ENCODE measurements at places on chromosomes 11 and 22.

DNA sequence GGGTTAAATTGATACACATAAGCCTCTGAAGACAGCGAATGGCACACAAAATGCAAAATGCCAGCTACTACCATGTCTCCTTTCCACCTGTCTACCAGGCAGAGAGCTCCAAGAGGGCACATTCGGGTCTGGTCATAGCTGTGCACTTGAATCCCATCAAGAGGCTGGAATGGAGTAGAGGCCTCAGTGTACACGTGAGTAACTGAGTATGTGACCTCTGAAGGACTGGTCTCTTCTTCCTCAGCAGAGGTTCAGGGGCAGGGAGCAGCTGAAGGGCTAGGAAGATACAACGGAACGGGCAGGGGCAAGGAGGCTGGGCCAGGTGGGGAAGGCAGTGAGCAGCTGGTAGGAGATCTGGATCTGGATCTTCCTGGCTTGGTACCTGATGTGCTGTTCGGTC is 56.3 kb upstream of the PHOX2A start:
- no peak for DNase-seq

- peak; percentile 63 for DNase-seq
These were observed 60.4 kb downstream of the SBF2 start for GRCh38 chr11:10233581-10233980.

DNA sequence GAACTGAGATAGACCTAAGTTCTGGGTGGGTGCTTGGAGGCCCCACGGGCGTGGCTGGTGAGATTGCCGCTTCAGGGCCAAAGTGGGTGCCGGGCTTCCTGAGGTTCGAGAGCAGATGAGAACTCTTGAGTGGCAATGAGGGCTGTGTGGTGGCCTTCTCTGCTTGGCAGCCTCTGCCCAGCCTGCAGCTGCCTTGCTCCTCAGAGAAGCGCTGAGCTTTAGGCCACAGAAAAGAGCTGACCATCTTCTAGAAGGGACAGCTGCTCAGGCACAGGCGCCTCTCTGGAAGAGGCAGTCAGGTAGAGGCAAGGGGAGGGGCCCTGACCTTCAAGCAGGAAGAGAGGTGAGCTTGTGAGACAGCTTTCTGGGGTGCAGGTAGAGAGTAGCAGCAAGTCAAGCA is 72.8 kb downstream of the MED15 start:
- DNase-seq = no peak

DNA sequence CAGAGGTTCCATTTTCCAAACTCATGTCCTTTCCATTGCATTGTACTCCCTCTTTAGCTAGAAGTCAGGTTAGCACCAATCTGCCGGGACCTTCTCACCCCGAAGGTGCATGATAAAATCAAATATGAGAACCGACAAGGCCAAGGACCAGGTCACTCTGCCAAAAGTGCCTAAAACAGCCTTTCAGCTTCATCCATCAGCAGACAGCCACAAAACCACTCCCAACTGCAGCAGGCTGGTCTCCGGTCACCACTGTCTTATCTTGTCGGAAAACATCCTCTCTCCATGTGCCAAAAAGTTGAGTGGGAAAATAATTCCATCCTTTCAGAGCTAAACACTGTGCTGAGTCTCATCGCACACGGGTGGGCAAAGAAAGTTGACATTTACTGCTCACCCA is 1.4 kb downstream of the PI4KA start:
- no peak for DNase-seq

- no peak for DNase-seq
These were observed 167.7 kb downstream of the CEP164 start for GRCh38 chr11:117495357-117495756.

DNA sequence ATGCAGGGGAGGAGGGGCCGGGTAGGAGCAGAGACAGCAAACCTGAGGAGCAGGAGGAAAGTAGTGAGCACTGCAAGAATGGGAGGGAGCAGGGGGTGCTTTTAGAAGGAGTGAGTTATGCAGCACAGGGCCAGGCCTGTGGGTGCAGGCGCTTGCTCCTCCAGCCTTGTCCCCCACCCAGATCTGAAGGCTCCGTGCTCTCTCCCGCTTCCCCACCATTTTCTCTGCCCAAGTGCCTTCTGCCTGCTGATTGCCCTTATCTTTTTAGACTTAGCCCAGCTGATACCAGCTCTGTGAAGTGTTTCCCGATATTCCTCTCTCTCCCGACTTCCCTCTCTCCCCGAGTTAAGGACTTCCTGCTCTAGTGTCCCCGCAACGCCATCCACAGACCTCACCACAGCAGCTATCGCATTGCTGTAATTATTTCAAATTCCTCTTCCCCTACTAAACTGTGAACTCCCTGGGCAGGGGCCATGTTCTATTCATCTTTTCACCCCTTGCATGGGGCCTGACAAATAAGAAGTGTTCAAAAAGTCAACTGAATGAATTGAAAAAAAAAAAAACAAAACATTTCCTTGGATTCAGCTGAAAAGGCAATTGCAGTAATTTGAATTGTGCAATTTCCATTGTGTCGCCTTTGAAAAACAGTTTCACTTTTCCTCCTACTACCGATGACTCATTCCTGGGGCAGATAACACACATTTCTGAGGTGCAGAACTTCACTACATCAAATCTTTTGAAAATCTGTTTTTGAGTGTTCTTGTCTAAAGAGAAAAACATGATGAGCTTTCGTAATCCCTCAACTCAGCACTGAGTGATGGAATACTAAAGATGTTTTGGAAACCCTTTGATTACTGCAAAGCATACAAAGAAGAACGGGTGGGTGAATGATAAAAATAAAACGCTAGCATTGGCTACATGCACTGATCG is 69.7 kb upstream of the BMAL1 start:
- peak; percentile 80 for DNase-seq

DNA sequence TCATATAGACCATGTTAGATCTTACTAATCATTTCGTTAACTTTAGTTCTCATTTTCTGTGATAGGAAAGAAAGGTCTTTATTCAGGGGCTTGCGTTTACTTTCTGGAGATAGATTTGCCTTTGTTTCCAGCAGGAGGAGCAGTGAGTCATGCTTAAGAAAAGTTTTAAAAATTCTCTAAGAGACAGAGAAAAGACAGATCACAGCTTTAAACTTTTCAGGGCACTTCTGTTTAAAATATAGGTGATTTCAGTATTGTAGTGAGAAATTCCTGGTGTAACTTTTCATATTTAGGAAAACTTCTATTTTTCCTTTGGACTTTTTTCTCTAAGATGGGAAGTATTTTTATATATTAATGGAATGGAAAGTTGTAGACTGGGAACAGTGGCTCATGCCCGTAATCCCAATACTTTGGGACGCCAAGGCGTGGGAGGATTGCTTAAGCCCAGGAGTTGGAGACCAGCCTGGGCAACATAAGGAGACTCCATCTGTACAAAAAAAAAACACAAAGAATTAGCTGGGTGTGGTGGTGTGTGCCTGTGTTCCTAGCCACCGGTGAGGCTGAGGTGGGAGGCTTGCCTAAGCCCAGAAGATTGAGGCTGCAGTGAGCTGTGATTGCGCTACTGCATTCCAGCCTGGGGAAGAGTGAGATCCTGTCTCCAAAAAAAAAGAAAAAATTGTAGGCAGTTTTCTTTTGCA is 60.3 kb downstream of the ATXN10 start:
- peak; percentile 28 for DNase-seq

DNA sequence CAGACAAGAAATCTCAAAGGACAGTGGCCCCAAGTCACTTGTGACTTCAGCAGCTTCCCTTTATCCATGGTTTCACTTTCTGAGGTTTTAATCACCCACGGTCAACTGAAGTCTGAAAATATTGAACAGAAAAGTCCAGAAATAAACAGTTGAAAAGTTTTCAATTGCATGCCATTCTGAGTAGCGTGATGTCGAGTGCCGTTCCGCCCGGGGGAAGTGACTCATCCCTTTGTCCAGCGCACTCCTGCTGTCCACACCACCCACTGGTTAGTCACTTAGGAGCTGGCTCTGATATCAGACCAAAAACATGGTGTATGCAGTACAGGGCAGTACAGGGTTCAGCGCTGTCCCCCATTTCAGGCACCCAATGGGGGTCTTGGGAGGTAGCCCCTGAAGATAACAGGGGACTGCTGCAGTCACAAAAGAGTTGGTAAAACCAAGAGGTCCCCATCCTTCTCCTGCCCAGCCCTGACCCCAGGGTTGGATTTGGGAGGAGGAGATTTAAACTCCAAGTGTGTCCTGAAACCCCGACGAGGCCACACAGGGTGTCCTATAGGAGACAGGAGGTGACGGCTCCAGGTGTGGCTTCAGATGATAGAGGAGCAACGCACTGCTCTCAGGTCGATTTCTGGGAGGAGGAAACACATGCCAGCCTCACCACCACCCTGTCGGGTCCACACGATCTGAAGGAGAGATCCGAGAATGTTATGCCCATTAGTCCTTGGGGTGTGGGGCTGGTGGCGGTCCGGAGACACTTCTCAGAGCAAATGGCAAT is 390.1 kb downstream of the CTTN start:
- peak; percentile 68 for DNase-seq

GRCh38 chr11:94315664-94316063 is 11.3 kb downstream of the IZUMO1R start:
- no peak for DNase-seq
